ENCODE measurements at places on chromosomes 12 and 14.

DNA sequence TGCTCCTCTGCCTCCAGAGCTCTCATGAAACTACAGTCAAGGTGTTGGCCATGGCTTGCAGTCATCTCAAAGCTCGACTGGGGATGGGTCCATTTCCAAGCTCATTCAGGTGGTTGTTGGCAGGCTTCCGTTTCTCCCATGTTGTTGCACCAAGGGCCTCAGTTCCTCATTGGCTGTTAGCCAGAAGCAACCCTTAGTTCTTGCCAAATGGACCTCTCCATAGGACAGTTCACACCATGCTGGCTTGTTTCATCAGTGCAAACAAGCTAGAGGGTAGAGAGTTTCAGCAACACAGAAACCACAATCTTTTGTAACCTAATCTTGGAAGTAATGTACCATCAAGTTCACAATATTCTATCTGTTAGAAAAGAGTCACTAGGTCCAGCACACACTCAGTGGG, 22.7 kb upstream of the PPM1A start:
- DNase-seq = no peak

- peak; percentile 13 for DNase-seq
Measured at GRCh38 chr12:27969624-27970400, 2.7 kb downstream of the PTHLH start.

DNA sequence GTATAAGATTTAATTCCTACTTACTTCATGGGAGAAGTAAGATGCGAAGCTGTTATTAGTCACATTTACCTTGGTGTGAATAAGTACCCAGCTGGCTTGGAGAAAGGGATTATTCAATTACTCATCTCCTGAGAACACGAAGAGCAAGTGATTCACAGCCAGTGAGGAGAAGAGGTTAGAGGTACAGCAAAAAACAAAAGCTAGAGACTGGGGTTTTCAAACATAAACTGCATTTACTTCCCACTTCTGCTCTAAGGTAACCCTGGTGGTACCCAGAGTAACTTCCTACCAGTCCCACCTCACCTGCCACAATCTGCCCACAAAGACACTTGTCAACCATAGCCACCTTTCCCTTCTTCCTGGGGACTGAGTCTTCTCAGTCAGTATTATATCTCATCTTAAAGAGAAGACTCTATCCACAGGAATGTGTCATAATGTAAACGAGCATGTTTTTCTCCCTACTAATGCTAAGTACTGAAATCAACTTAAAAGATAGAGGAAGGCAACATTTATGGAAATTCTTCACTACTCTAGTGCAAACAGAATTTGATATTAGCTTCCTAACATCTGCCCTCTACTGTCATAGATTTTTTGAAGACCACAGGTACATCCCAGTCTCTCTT, 6.0 kb upstream of the IL22 start:
- DNase-seq = no peak

DNA sequence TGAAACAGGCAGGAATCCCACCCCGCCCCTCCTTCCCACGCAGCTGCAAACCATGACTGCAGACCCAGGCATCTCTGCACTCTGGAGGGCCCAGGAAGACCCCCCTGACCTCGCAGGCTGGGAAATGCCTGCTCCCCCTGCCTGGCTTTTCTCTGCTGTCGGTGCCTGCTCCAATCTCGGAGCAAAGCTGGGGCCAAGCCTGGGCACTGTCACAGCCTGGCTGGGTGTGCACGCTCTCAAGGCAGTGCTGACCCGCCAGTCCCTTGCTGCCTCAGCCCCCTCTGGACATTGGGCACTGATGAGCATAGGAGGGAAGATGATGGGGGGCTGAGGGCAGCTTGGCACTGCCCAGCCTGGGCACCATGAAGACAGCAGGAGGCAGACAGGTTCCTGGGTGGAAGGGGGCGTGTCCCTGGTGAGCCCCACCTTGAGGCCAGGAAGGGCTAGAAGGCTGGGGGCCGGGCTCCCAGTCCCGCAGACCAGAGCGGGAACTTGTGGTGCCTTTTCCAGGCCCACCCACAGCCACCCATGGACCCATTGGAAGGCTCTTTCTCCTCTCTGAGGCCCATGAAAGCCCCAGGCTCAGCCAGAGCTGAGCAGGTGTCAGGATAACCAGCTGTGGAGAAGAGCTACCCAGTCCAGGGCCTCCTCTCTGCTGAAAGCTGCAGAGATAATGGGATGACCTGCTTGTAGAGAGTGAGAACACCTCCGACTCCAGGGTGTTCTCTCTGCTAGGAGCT, 10.7 kb upstream of the ZNF605 start:
- no peak for DNase-seq

- DNase-seq = no peak
Measured at GRCh38 chr14:33602396-33602795, 348.5 kb downstream of the EGLN3 start.

DNA sequence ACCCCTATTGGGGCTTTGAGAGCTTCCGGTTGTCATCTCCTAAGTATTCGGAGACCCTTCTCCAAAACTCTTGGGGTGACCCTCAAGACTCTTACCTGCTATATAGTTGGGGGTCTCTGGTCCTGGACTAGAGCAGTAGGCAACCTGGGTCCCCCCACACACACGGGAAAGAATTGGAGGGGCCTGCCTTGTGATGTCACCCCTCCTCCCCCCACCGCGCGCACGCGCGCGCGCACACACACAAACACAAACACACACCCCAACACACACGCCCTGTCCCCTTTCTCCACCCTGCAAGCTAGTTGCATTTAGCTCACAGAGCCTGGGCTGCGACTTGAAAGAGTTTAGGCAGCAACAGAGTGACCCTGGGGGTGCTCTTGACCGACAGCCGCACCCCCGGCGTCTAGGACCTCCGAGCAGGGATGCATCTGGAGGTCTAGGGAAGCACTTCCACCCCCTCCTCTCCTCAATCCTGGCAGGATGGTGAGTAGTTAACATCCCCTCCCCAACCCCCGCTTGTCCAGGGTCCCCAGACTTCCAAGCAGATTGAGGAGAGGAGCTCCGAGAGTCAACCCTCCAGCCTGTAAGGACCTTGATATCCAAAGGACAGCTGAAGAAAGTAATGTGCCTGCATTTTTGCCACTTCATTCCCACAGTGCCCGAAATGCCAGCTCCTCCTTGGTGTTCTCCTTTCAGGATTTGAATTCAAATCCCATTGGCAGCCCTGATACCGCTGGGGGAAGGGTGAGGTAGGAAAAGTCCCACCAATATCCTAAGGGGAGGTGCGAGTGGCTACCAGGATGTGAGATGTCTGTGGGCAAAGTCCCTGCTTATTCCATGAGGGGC, 1.4 kb upstream of the DNAJC14 start:
- peak; percentile 84 for DNase-seq

DNA sequence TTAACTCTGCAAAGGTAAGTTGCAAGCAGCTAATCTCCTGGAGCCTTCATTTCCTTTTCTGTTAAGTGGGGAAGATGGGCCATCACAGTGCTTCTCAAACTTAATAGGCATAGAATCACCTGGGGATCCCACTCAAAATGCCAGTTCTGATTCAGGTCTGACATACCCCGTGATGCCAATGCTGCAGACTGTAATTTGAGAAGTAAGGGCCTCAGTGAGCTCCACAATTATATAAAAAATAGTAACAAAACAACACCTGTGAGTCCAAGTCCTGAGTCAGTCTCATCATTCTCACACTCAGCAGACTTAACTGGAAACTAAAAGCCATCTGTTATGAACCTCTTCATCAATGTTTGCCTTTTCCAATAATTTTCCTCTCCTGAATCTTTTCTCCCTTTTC, 10.8 kb upstream of the PSMA6 start:
- no peak for DNase-seq

- DNase-seq = no peak
Measured at GRCh38 chr14:96509457-96510090, 7.4 kb downstream of the PAPOLA start.

DNA sequence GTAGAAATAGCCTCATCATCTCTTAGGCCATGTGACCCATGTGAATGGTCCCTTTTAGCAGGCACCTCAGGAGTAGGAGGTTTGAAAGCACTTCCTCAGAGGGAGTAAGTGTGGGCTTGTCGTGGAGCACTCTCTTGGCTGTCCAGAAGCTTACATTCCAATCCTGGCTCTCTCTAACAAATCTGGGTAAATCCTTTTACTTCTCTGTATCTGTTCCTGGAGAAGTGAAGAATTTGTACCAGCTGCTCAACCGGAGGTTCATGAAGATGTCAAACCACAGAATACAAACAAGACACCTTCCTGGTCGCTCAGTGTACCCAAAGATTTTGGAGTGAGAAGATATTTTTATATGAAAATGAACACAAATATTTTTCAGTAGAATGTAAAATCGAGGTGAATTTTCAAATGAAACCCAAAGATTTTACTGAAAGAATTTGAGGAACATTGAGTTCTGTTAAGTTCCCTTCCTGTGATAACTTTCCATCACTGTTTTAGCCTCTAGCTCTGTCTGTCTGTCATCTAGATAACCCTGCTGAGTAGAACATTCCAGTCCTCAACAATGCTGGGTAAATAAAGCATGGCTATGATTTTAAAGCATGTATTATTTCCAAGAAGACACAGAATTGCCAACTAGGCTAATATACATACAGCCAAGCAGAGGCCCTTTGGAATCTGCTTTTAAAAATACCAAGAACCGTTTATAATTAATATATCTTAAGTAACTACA, 263.9 kb upstream of the RGS6 start:
- DNase-seq = no peak

GRCh38 chr12:124786061-124786964, 77.4 kb downstream of the SCARB1 start:
- peak; percentile 97 for DNase-seq

GRCh38 chr12:7624478-7624877, 41.2 kb downstream of the APOBEC1 start:
- no peak for DNase-seq

GRCh38 chr12:125434936-125435443, 369.8 kb downstream of the AACS start:
- no peak for DNase-seq

- no peak for DNase-seq
Measured at GRCh38 chr12:14871247-14871646, 14.4 kb downstream of the MGP start.

GRCh38 chr14:96349286-96350075, 13.7 kb downstream of the ATG2B start:
- DNase-seq = no peak

DNA sequence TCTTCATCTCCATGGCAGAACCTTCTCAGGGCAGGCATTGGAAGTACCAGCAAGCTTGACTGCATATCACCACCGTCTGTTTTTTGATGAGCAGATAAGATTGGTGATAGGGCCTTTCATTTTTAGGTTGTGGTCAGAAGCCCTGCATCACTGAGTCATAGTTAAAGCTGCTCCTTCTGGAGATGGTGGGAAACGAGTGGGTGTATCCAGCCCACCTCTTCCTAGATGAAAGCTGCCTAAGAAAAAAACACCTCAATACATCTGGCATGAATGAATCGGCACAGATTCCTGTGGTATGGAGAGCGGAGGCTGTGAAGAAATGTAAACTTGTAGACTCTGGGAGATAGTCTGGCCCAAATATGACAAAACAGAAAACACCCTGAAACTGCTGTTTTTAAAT, 248.7 kb upstream of the EGLN3 start:
- DNase-seq = no peak

DNA sequence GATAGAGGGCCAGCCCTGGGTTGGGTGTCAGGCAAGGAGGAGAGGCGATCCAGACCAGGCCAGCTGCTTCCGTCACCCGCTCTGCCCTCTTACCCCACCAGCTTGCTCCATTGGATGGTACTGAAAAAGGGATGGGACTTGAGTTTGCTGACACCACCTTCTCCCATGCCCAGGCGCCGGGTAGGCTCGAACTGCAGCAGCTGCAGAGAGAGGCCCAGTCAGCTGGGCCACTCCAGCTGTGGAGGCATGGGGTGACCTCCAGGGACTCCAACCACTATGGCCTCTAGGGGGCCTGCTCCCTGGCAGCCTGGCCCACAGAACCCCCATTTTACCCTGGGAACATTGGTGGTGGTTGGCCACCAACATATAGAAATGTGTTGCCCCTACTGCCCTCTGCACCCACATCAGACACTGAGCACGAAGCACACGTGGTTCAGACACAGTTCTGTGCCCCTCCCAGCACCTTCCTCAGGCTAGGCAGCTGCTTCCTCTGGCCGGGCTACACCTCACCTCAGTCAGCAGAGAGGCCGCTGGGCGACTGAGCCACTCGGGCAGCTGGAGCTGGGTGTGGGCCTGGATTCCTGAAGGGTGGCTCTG, 16.0 kb downstream of the RPS6KL1 start:
- DNase-seq = no peak

DNA sequence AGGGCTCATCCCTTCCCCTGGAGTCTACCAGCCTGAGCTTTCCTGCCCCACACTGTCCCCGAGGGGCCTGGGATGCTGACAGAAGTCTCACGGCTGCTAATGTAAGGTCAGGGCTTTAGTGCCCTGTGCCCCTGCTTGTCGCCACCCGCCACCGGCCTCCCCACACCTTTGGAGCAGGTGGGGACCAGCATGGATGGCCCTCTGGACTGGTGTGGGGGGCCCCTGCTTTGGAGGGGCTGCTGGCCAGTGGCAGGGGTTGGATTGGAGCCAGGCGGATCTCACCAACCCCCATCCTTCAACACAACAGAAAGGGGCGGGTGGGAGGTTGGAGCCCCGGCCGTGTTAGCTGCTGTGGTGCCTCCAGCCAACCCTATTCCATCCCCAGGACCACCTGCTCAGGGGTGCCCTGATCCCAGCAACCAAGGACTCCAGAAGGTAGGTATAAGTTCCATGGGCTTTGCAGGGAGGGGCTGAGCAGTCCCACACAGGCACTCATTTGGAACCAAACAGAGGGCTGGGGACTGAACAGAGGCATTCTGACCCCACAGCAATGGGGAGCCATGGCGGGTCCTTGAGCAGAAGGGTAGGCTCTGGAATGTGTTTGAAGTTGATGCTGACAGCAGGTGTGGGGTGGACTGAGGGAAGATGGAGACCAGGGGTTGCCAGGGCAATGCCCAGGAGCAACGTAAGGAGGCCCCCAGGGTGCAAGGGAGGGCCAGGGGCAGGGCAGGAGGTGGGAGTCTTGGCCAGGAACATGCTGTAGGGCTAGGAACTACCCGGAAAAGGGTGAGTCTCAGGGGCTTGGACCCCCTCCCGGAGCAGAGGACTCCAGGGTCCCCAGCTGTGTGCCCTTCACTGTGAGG, 145.1 kb upstream of the C14orf180 start:
- DNase-seq = no peak

DNA sequence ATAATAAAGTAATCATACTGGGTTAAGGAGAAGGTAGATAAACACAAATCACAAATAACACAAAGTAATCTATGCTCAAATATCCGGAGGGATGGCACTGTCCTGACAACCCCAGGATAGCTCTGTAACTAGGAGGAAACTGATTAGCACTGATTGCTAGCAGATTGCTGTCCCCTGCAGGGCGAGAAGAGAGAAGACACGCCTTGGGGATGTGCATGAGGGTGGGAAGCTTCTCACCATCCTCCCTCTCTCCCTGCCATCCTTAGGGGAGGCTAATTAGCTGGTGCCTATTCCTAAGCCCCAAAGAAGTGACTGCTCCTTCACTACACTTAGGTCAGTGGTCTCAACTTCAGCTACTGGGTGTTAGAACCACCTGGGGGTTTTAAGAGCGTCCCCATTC, 27.0 kb upstream of the TMEM260 start:
- DNase-seq = no peak
